ENCODE measurements at places on chromosomes 2 and 18. TPM values are rescaled to one million over a fixed set of nuclear protein-coding genes. Genes with fewer than 3 reads are reported as not detected.

DNA sequence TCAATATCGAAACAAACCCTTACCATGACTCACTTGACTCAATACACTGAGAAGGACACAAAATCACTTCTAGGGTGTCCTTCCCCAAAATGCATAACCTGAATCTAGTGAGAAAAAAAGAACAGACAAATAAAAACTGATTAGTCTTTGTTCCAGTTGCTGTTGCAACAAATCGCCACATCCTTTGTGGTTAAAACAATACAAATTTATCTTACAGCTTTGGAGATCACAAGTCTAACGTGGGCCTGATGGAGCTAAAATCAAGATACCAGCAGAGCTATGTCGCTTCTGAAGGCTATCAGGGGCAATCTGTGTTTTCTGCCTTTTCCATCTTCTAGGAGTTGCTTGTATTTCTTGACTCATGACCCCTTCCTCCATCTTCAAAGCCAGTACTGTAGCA lies 541.7 kb downstream of the KCNJ3 start:
- DNase-seq: no peak

- no peak for DNase-seq
Observed at GRCh38 chr2:141329964-141330363, 800.9 kb downstream of the LRP1B start.

DNA sequence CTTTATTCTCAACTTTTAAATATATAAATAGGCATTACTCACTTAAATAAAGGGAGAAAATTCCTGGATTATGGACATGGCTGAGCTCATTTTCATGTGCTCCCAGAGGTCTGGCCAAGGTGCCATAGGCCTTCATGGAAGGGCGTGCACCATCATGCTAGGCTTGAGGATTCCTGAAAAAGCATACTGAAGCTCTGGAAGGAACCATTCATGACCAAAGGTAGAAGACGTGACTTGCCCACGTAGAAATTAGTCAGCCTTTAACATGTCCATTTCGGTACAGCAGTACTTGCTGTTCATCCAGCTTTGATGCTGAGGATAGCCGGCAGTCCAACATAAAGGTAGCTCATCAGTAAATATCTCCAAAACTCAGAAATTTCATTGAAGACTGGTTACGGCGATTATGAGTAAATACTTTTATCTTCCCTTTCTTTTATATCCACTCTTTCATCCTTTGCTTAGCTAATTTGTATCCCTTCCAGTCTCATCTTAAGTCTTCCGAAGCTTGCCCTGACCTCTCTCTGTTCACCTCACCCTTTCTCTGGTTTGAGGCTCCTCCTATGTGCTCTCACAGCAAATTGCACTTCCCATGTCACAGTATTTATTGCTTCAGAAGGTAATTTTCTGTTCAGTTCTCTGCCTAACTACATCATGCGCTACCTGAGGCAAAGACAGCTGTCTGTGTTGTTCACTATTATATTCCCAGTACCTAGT lies 32.3 kb upstream of the ASNSD1 start:
- no peak for DNase-seq

DNA sequence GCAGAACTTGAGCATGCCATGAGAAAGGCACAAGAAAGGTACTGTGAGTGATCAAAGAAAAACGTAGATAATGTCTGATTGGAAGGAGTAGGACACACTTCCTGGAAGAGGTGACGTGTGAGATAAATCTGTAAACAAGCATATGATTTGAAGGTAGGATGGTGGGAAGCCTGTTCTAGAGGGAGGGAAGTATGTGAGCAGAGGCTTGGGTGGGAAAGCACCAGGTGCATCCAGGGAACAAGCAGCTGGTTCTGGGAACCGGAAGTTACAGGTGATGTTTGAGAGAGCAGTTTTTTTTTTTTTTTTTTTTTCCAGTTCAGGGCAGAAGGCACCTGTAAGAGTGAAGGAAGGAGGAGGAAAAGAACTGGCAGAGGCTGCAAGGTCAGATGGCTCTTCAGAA lies 116.6 kb upstream of the EFEMP1 start:
- DNase-seq: no peak

- DNase-seq: no peak
Observed at GRCh38 chr2:217481577-217481976, 521.2 kb downstream of the TNS1 start.

Gene SLC4A5
- 5.3 TPM for total RNA-seq
